ENCODE measurements at places on chromosomes 11 and 22.

DNA sequence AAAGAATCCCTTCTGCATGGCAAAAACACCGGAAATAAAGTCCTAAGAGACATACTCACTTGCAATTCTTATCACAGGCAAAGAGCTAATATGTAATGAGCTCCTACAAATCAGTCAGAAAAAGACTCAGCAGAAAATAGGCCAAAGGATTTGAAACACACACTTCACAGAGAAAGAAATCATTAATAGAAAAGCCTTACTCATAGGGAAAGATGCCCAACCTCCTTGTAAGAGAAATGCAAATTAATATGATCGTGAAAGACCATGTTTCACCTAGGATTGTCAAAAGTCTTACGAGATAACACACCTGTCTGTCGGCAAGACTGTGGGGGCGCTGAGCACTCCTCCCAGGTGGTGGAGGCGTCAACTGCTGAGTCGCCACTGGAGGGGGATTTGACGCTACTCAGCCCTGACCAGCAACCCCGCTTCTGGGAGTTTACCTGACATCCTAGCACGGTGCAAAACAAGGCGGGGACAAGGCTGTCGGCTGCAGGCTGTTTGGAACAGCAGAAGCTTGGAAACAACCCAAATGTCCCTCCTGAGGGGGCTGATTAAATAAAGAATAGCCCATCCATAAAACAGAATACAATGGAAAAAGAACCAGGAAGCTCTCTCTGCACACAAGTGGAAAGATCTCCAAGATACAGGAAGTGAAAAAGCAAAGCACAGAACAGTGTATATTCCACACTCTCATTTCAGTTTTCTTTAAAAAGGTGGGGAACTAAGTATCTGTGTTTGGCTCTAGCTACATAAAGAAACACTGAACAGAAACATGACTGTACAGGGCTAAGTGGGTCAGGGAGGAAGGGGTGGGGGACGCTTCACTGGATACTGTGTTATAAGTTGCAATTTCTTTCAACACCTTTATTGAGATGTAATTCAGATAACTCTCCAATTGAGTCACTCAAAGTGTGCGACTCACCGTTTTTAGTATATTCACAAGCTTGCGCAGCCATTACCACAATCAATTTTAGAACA lies 11.5 kb downstream of the CSNK1E start:
- no peak for DNase-seq

- no peak for DNase-seq
These were observed 242.0 kb upstream of the SYN3 start for GRCh38 chr22:33300165-33300564.

- peak; percentile 54 for DNase-seq
These were observed 30.5 kb downstream of the MRGPRD start for GRCh38 chr11:68950270-68950669.

- no peak for DNase-seq
These were observed 3.7 kb upstream of the GAL start for GRCh38 chr11:68680541-68681231.

- DNase-seq, result no peak
These were observed 15.8 kb upstream of the ZC3H12C start for GRCh38 chr11:110077346-110077745.
